ENCODE measurements at places on chromosomes 11 and 22.
A peak's percentile ranks its signal among the peaks of the same experiment; 100 is the strongest.

DNA sequence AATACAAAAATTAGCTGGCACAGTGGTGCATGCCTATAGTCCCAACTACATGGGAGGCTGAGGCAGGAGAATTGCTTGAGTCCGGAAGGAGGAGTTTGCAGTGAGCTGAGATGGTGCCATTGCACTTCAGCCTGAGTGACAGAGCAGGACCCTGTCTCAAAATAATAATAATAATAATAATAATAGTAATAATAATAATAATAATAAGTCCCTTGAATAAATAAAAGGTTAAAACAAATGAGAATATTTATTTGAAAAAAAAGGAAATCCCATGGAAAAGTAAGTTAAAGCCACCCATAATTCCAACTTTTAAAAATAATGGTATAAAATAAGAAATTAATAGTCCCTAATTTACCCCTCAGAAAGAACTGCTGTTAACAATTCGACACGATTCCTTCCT, 10.0 kb upstream of the NAV2 start:
- DNase-seq: no peak

- DNase-seq: no peak
Measured at GRCh38 chr11:68581439-68581838, 102.9 kb upstream of the GAL start.

GRCh38 chr11:65879617-65880016, at the start of gene CTSW:
Gene CTSW, plus strand, starts transcription at chr11:65879837. Its CDS starts 18 bp downstream, at chr11:65879855.
- DNase-seq: no peak

- DNase-seq: no peak
Measured at GRCh38 chr11:6350043-6350442, 29.7 kb upstream of the CAVIN3 start.

GRCh38 chr11:80822308-80822707, 1381.5 kb upstream of the TENM4 start:
- no peak for DNase-seq

GRCh38 chr22:20125201-20126174, 6.1 kb upstream of the ZDHHC8 start:
- no peak for DNase-seq

DNA sequence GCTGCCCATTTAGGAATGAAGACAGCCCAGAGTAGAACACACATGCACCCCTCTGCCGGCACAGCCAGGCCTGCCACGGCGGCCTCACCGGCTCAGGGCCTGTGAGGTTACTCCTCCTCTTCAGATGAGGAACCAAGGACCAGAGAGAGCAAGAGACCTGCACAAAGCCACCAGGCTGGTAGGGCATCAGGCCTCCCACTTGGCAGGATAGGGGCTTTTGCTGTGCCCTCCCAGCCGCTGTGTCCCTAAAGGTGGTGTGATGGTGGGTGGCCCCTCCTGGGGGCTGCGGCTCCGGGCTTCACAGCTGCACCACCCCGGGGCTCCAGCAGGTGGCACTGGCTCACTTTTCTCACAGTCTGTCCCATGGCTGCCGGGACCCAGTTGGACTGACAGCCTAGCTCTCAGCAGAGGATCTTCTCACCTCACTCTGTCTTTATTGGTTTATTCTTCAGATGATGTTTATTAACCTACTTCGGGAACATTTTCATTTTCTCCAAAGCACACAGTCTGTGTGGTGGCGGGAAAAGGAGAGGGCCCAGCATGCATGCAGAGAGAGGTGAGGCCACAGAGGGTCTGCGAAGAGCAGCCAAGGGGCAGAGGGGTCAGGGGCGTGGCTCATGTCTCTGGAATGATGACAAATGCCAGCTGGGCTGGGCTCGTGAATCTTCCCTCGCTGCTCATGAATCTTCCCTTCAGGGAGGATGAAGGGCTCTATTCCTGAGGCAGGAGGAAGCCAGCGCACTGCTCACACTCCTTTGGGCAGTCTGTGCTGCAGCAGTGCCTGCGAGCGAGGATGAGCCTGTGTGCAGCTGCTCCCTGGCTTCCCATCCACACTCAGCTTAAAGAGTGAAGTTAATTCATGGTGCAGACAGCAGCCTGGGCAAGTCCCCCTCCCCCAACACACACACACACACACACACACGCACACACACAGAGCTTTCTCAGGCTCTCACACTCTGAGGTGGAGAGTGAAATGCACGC, 101.1 kb upstream of the PITPNB start:
- peak; percentile 52 for DNase-seq

- DNase-seq: no peak
Measured at GRCh38 chr11:133024301-133024700, 508.0 kb downstream of the OPCML start.

- no peak for DNase-seq
Measured at GRCh38 chr22:50529897-50530579, at the start of gene TYMP. Gene TYMP, minus strand, starts transcription at chr22:50530012. Its CDS starts 303 bp downstream, at chr22:50529709.

- peak; percentile 22 for DNase-seq
Measured at GRCh38 chr11:1546536-1547466, 25.3 kb downstream of the DUSP8 start.

DNA sequence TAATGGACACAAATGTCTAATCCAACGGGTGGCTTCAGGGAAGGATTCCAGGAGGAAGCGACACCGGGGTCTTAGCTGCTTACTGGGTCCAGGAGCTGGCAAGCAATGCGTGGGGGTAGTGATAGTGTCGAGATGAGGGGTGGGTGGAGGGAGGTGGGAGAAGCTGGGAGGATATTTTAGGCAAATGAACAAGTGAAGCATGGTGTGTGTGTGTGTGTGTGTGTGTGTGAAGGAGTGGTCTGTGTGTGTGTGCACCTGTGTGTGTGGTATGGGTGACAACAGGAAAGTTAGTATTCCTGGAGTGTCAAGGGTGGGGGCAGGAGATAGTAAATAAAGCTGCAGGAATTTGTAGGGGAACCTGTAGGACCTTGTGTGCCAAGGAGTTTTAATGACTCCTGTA, 126.9 kb upstream of the ZBED5 start:
- no peak for DNase-seq

- DNase-seq: no peak
Measured at GRCh38 chr11:34207487-34208180, 102.2 kb downstream of the NAT10 start.

GRCh38 chr22:27134315-27134701, 476.9 kb downstream of the MIAT start:
- no peak for DNase-seq

GRCh38 chr11:69666752-69667536, 8.2 kb downstream of the LTO1 start:
- DNase-seq: no peak

DNA sequence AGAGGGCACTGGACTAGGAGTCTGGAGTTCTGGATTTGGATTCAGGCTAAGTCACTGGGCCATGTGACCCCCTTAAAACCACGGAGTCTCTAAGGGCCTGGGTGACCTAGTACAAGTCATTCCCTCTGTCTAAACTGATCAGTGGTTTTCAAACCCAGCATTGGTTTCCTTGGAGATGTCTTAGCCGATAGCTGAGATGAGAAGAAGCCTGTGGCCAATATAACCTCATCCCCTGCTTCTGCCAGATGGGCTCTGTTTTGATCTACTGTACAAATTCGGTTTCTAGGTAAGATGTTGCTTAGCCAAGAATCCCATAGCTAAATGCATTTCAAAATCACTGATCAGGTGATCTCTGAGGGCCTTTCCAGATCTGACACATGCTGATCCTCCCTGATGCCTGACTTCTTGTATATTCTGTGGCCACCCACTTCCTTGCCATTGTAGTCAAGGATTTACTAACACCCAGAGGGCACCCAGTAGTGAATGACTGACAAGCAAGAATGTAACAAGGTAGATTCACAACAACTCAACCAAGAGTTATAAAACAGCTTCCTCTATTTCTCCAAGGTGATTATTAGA, 53.1 kb downstream of the GALNT18 start:
- no peak for DNase-seq

DNA sequence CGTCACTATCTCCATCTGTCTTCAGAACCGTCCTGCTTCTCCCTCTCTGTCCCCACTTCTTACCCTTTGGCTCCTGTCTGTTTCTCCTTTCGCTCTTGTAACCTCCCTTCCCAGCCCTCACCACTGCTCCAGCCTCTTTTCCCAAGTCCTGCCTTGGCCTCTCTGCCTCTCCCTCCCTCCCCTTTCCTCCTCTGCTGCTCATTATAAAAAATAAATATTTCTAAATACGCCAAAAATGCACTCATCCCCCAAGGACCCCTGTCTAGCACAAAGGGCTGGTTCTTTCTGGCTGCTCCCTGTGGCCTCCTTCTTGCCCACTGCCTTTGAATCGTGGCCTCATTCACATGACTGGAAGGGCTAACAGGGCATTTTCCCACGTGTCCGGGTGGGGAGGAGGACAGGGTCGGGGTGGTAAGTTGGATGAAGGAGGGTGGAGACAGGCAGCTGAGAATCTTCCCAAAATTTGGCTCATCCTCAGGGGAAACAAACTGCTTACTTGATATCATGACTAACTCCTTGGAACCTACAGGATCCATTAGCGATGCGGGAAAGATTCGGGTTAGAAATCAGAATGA, 26.4 kb upstream of the OAF start:
- no peak for DNase-seq

DNA sequence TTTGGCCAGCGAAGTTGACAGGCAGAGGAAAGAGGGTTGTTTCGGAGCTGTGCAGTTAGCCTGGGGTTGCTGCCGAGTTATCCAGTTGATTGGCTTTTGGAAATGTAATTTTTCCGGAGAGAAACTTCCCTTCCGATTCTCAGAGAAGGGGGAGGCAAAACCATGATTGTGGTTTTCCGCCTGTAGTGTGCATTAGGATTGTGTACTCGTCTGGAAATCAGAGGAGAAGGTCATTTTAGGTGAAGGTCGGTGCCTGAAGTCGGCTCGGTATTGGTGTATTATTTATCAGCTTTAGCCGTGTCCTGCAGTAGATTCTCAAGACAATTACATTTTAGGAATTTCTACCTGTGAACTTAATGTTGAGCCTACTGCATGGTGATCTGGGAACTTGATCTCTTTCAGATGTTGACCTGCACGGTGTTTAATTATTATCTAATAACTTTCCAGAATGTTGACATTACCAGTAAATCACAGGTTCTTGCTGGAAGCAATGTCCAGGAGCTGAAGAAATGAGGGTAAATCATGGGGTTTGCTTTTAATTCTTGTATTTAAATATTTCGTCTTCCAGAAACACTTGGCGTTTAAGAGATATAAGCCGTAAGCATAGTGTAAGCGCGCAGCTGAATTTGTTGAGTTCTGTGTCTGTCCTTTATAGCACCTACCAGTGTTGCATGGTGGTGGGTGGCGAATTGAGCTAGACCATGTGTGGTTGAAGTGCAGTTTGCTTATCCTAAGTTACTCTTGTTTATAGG, 1.3 kb downstream of the ARHGEF12 start:
- no peak for DNase-seq

DNA sequence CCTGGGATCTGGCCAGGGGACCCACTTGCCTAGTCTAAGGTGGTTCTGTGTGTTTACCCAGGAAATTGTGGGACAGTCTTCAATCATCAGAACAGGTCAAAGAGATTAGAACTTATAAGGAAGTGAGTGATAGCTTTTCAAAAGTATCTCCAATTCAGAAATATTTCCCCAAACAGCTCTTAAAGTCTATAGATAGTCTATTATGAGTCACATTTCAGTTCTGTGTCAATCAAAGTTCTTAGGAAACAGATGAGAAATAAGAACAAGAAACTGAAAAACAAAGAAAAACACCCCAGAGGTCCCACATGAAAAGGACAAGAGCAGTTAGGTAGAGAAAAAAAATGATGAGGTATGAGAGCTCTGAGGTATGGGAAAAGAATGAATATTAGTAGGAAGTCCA, 381.4 kb upstream of the MPPED2 start:
- DNase-seq: no peak

- DNase-seq: no peak
Measured at GRCh38 chr11:4025248-4025966, 69.2 kb upstream of the RRM1 start.

DNA sequence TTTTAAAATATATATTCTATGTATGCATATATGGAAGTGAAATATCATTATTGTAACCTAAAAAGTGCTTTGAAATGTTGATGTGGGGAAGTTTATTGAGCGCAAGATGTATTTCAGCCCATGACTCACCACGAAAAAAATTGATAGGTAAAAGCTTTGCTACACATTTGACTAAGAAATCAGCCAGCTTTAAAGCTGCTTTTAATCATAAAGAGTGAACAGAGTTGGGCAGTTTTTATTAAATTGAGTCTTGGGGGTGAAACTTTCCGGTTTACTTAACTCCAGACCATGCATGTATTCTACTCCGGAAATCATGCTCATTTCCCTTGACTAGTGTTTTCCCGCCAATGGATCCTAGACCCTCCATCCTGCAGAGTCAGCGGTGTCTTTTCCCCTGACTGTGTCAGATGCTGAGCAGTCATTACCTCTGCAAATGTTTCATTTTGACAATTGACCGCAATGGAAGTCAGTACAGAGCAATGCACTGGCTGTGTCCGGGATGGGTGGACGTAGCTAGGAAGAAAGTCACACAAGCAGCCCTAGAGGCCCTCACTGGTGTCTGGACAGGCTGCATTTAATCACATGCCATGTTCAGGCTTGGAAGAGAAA, 47.2 kb upstream of the MPEG1 start:
- DNase-seq: no peak

- no peak for DNase-seq
Measured at GRCh38 chr11:70595016-70595415, 196.7 kb downstream of the CTTN start.

DNA sequence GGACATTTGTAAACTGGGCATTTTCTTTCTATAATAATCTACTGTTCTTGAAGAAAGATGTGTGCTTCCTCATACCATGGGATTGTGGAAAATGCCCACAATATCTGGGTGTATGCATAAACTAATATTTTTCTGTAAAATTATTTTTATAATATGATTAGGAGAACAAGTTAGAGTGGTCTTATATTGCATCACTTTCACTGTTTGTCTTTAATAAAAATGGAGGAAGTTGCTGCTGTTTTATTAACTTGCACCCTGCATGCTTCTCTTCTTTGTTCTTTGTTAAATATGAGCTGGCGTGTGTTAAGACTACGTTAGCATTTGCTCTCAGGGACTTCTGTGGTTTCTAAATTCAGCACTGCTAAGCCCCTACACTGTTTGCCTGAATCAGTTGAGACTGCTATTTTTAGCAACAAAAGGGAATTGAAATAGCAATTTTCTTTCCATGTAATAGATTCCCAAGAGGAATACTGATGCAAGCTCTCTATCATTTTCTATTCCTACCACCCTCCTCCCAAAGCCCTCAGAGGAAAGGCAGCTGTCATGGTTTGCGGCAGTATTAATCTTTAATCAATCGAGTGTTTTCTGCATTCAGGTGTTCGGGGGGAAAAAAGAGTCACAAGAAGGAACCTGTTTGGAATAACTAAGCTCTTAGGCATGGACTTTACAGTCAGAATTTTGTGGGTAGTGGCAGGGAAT, 56.1 kb downstream of the HSD17B12 start:
- DNase-seq: no peak

DNA sequence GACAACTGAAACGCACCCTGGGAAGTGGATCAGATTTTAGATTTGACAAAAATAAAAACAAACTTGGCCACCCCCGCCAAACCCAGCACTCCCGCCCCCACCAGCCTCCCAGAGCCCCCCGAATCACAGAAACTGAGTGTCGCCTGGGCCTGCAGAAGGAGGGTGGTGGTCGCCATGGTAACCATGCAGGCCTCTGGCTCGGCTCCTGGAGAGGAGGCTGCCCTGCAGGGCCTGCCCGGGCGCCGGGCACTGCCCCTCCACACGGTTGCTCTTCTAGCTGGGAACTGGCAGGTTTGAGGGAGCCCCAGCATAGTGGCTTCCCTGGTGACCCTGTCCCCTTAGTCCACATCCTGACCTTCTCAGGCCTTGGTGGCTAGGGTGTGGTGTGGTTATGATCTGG, 19.3 kb downstream of the CACNA1I start:
- no peak for DNase-seq

Data from activated CD4-positive, alpha-beta T cell treated with anti-CD3 and anti-CD28 coated beads for 24 hours (primary cell).